ENCODE measurements at places on chromosomes 16 and 17.

DNA sequence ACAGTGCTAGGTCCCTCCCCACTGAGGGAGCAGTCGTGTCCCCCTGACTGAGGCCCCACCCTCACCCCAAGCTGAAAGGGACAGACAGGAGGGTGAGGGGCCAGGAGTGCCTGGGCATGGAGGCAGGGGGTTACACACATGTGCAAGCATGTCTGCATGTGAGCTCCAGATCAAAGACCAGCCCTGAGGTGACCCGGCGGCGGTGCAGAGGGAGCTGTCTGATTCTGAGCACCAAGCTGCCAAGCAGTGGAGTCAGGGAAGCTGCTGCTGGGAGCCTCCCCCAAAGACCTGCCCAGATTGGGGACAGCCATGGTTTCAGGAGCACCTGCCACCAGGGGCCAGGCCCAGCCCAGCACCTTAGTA is 5.5 kb downstream of the DLX3 start:
- DNase-seq: no peak

GRCh38 chr17:76500747-76501017 is 541 bp downstream of the RHBDF2 start:
- no peak for DNase-seq

GRCh38 chr17:17856386-17856785 is 19.6 kb upstream of the SREBF1 start:
- DNase-seq: no peak

GRCh38 chr16:73418051-73418450 is 370.1 kb upstream of the ZFHX3 start:
- no peak for DNase-seq

GRCh38 chr17:66667491-66668030 is 167.4 kb upstream of the CACNG5 start:
- DNase-seq: no peak

DNA sequence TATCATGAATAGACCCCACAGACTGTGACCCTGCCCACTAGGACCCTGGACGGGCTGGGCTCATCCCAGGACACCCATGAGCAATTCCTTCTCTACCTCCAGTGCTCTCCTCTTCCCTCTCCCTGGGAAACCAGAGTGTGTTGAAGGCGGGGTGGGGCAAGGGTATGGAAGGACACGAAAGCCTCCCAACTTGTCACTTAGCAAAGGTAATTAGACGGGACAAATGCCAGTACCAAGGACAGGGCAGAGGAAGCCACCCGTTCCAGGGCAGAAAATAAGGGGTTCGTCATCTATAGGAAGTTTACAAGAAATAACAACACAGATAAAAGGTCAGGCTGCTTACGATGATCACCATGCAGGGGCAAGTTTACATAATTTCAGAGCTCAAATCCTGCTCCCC is 4.9 kb upstream of the EPX start:
- DNase-seq: no peak

DNA sequence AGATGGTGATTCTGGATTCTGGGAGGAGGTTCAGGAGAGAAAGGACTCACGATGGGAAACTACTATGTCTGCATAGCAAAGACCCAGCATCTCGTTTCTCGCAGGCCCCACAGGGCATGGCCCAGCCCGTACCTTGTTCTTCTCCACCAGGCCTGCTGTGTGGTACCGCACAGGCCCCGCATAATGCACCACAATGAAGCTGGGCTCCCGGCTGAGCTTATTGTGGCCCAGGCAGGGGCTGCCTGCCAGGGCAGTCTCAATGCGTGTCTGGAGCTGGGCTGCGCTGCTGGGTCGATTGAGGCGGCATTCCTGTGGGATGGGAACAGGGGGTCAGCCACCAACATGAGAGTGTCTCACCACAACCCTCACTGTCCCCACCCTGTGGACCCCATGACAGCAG is 20.4 kb downstream of the ZNHIT3 start:
- no peak for DNase-seq

- DNase-seq: no peak
Observed at GRCh38 chr16:31099860-31100638, 5.5 kb upstream of the VKORC1 start.

GRCh38 chr16:86342161-86342834 is 168.0 kb upstream of the FOXF1 start:
- no peak for DNase-seq

DNA sequence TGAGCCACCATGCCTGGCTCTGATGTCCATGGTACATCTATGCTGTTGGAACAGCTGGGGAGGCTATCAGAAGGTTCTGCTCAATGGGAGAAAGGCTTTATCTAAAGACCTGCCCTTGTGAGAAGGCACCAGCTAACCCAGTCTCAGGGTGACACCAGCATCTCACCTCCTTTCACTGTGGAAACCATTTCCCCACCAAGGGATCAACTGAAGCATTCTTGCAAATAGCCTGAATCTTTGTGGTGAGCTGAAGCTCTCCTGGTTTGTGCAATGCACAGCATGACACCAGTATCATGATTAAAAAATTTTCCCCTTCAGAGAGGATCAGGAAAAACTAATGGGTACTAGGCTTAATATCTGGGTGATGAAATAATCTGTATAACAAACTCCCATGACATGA is 5.1 kb downstream of the CCL18 start:
- no peak for DNase-seq

DNA sequence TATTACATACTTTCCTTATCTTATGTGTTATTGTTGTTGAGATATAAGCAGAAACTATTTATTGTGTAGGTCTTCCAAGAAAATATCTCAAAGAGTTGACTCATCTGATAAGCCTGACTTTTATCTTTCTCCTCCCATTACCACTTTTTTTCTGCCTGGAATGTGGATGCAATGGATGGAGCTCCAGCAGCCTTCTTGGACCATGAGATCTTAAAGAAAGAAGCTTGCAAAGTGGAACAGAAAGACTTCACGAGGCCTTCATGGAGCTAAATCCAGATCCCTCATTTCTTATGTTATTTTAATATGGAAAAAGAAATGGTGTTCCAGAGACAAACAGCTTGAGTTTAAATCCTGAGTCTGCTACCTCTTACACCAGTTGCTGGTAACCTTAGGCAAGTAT is 237.6 kb upstream of the FOXF1 start:
- DNase-seq: no peak

DNA sequence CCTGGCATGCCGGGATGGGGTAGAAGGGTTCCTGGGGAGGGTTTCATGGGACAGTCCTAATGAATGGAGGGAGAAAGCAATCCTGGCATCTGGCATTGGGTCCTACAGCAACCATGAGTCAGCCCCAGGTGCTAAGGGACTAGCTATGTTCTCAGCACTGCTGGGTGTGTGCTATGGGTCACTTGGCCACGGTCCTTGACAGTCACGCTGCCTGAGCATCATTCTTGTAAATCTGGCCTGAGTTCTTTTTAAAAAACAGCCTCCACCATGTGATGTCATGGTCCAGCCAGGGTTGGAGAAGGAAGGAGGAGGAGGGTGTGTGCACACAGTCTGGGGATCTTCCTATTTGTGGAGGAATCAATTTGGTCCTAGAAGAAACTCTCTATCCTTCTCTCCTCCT is 6.2 kb upstream of the RAMP2 start:
- DNase-seq: no peak

- no peak for DNase-seq
Observed at GRCh38 chr16:17986991-17987390, 349.5 kb downstream of the NPIPA8 start.

DNA sequence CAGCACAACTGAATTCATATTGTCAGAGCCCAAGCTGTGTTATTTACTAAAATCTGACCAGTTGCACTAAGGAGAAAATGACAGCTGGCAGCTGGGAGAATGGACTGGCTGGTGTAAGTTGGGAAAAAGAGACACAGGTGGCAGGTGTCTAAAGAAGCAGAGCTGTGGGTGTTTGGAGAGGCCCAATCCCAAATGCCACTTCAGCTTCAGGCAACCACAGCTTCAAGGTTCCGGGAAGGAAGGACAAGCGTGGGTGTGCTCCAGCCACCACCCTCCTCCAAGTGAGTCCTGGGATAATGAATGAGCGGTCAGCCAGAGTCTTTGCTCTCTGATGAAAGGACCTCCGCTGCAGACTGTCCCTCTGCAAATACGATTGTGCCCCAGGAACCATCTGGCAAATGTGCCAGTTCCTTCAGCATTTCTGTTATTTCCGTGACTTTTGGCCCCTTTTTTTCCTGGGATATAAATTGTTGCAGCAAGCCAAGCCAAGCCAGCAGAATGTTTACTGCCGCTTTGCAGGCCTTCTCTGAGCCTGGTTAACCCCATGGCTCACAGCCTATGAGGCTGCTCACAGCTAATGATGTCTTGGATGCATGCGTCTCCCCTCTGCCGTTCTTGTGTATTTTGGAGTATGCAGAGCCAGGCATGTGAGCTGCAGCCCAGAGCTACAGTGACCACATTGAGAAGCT is 9.5 kb upstream of the RHBDL3 start:
- no peak for DNase-seq

DNA sequence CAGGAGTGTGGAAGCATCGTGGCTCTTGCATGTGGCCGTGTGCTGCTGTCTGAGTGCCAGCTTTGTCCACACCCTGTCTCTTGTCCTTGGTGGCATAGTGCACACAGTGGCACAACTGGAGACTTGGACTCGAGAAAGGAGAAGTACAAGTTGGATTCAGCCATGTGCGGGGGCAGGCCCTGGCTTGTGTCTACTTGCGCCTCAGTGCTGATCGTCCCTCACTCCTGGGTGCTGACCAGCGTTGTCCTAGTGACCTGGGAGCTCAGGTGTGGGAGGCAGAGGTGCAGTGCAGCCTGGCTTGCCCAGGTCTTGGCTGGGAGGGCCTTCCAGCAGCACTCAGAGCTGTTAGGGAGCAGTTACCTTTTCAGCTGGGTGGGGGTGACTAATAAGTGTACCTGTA is 20.6 kb downstream of the MPRIP start:
- DNase-seq: no peak

DNA sequence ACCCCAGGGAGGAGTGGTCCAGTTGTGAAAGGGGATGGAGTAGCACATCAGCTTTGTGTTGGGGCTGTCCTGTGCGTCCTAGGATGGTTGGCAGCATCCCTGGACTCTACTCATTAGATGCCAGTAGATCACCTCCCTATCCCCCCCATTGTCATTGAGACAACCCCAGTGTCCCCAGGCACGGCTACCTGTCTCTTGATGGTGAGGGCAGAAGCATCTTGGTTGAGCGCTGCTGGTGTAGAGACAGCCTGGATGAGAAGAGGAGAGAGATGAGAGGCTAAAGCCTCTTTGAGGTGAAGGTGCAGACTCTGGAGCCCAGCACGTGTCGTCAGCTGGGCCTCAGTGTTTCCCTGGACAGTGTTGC is 55.4 kb downstream of the TNFRSF13B start:
- no peak for DNase-seq

DNA sequence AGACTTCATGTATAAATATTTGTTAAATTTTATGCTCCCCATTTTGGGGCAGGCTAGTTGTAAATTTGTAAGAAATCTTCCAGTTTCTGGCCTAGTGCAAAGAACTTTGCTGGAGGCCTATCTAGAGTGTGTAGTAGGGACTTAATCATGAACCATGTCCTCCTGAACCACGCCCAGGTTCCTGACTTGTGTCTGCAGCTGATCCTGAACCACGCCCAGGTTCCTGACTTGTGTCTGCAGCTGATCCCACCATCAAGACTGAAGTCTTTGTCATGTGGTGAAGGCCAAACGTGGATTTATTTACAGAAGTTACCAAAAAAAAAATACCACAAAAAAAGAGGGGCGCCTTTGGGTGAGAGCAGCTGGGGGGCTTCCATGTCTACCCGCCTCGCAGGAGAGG is 33.1 kb downstream of the LMF1 start:
- no peak for DNase-seq

DNA sequence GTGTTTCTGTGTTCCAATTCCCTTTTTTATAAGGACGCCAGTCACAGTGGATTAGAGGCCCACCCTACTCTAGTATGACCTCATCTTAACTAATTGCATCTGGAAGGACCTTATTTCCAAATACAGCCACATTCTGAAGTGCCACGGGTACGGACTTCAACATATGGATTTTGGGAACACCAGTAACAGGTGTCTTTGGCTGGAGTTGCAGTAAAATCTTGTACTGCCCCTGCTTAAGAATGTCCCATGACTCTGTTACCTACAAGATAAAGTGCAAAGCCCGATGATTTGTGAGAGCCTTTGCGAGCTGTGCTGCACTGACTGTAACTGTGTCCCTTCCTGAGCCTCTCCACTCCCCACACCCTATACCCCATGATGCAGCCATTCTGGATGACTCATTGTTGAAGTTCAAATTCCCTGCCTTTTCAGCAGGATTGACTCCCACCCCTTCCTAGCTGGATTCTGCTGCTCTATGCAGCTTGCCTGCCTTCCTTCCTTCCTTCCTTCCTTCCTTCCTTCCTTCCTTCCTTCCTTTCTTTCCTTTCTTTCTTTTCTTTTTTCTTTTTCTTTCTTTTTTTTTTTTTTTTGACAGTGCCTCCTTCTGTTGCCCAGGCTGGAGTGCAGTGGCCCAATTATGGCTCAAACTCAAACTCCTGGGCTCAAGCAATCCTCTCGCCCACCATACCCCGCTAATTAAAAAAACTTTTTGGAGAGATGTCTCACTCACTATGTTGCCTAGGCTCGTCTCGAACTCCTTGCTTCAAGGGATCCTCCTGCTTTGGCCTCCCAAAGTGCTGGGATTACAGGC is 2.1 kb downstream of the HCRT start:
- DNase-seq: no peak

DNA sequence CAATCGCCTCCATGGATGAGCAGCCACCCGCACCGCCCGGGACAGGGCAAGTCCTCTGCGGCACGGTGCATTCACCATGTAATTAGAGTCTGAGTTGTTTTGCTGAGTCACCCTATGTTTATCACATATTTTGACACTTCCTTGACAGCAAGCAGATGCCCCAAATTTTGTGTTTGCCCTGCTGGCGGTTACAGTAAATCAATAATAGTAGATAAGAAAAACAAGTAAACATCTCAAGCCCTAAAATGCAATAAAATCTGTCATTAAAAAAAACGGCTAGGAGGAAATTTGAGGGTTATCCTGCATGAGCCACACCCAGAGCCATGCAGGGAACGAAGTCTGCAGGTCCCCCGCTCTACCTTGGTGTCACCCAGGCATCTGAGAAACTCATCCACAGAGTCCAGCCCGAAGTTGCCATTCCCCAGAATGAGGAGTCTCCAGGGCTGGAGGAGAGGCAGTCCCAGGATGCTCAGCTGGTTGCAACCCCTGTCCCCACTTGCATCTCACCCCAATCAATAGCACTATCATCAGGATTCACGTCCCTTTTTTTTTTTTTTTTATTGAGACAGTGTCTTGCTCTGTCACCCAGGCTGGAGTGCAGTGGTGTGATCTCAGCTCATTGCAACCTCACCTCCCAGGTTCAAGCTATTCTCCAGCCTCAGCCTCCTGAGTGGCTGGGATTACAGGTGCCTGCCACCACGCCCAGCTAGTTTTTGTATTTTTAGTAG is 16.5 kb upstream of the ST6GALNAC1 start:
- no peak for DNase-seq
